OCI-M1 (cell line): ENCODE measurements at places on chromosomes 3 and 15.

- DNase-seq, result no peak
Observed at GRCh38 chr15:25527118-25527517, 88.3 kb upstream of the UBE3A start.

- DNase-seq, result no peak
Observed at GRCh38 chr3:166211451-166211850, 374.2 kb upstream of the BCHE start.

DNA sequence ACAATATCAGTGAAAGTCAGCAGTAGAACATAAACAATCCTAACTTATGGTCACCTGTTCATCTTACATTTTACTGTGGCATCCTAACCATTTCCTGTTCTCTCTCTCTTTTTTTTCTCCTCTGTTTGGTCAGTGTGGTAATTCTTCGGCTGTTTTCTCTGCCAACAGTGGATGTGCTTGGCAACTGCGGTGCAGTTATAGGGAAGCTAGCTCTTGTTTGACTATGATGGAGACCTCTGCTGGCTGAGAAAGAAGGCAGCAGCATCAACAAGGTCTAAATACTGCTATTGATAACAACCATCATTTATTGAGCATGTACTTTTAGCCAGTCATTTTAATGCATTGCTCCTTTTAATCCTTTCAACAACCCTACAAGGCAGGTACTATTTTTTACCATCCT, 723 bp upstream of the DRD3 start:
- DNase-seq, result peak; percentile 33

- no peak for DNase-seq
Observed at GRCh38 chr15:48392356-48392755, 61.1 kb downstream of the DUT start.

DNA sequence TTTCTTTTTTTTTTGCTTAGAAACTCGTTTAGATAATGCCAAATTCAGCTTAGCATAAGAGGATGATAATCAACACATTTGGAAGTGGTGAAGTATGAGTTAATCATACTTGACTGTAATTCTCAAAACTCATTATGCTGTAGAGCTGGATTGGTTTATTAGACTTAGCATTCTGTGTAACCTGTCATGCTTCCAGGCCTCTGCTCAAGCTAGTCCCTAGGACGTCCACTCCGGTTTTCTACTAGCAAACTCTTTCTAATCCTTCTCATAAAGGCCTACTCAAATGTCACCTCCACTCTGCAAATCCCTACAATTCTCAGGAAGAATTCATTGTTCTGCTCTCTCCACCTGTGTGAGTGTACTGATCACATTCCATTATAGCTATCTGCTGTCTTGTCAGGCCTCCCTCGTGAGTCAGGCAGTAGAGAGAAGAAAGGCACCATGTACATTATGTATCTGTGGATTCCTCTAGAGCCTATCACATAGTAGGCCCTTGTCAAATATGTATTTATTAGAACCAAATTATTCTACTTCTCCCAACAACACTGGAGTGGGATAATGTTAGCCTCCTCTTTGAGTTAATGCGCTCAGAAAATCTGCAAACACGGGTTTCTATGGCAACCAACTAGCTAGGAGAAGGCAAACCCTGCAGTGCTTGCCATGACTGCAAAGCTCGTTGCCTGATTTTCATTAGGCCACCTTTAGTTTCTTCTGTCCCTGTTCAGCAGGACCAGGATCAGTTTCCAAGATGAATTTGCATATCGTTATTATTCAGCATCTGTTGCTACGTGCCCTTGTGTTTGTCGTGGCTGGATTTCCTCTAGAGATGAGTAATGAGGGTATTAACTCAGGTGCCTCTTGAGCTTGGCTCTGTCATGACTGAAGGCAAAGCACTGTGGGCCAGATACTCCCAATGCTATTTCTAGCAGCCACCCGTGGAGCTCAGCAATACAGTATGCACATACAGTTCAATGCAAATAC, 30.7 kb downstream of the ATP13A5 start:
- no peak for DNase-seq

DNA sequence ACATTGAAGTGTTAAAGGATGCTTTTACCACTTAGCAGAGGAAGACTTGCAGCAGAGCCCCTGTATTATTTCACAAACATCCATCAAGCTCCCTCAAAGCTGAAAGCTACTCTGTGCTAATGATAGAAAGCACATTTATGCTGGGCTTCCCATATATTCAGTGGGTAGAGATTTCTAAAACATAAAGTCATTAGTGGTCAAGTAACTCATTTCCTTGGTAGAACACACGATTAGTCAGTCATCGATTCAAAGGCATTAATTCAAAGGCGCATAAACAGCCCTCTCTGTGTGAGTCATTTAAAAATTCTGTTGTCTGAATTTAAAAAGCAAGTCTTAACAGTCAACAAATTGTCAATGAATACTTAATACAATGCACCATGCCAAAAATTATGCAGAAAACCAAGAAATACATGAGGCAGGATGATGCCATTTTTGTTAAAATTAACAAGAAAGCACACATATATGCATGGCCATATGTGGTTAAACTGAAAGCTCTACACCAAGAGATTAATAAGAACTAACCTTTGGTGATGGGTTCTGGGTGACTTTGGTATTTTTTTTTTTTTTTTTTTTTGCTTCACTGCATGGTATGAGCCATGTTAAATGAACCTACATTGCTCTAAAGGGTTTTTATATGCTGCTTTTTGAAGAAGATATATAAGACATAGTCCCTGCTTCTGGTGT, 61.7 kb downstream of the LDHAL6B start:
- DNase-seq, result no peak

DNA sequence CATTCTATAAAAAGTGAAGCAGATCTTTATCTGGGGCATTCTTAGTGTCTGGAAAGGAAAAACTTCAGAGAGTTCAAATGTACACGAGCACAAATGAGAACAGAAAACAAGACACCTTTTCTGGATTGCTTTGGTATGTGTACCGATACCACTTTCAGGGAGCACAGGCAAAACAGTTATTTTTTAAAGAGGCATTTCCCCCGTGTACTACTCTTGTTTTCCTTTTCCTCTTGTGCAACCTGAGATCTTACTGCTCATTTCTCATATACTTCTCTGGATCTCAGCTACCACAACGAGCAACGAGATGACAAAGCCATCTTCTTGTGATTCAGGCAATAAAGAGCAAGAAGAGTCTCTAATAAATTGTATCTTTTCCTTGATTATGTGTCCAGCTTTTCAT, 463.6 kb downstream of the SHQ1 start:
- DNase-seq, result no peak

DNA sequence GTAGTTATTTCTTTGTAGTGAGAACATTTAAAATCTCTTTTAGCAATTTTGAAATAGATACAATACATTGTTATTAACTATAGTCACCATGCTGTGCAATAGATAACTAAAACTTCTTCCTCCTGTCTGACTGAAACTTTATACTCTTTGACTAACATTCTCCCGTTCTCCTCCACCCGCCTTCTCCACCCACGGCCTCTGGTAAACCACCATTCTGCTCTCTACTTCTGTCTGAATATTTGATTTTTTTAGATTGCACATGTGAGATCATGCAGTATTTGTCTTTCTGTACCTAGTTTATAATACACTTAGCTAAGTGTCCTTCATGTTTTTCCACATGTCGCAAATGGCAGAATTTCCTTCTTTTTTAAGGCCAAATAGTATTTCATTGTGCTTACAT, 72.8 kb upstream of the RBM5 start:
- no peak for DNase-seq

DNA sequence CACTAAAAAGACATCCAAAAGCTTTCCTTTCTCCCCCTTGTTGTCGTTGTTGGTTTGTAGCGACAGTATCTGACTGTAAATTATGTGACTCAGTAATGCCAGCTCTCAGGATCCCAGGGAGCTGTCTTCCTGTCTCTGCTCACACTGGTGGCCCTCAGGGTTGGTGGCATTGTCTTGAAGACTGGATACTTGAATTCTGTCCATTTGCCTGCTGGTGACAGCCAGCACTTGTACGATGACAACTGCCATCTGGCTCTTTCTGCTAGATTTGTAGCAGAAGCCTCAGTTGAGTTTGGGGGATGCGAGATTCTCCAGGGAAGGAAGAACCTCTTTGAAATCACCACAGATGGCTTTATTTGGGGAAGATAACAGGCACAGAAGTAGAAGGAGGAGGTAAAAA, 120.8 kb downstream of the ARPP21 start:
- no peak for DNase-seq

DNA sequence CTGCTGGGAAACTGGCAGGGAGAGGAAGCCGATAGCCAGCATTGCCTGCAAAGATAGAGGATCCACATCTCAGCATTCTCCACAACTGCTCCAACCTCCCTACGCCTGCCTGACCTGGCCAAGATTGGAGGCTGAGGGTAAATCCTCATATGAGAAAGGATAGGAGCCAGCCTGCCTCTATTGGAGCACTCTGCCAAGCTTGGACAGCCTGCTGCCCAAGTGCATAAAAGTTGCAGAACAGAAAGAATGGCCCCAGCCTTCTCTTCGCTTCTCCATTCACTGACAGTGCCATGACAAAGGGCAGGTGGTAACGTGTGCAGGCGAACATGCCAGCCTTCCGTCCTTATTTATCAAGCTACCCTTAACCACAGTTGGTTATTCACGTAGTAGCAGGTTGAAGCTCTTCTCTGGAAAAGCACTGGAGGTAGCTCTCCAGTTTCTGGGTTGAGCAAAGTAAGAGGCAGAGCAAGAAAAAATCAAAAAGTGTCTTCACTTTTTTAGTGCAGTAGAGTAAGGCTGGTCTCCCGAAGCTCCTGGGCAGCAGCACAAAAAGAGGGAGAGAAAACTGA, 4.3 kb downstream of the BMF start:
- DNase-seq, result no peak
